Activated naive CD4-positive, alpha-beta T cell treated with anti-CD3 and anti-CD28 coated beads for 36 hours (primary cell): ENCODE measurements at places on chromosomes 5 and 9.

DNA sequence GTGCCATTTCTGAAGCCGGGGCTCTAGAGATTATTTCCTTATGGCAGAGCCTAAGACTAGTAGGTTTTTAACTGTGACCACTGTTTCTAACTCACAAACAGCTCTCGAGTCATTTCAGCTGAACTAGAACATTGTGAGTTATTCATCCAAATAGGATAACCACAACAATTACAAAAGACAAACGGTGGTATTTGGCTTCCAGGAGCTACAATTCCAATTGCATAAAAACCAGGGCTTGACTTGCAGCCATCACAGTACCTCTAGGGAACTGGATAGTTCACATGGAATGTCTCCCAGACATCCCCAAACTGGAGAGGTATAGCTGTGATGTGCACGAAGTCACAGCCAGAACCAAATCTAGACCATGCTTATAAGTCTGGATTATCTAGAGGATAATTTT lies 224.8 kb downstream of the FAM114A2 start:
- H3K36me3 ChIP-seq: no peaks in the 10 kb centered on the region
- H3K27ac ChIP-seq: no peak overlapping the region
- H3K4me1 ChIP-seq: no peaks in the 10 kb centered on the region

DNA sequence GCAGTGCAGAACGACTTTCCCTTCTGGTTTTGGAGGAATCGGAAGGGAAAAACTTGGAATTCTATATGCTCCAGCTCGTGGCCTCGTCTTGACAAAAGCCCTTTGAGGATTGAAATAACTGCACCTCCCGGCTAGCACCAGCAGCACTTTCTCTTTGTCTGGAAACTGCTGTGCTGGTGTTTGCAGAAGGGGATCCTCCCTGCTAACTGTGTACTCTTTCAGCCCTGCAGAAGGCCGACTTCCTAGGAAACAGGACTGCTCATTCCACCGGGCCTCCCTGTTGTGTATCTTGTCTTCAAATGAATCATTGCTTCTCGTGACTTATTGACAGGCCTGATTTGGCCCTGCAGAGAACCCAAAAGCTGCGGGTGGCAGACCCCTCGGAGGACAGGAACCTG lies 23.6 kb downstream of the STC2 start:
- H3K27me3 ChIP-seq: peaks cover 14% of the 10 kb centered on the region
- DNase-seq: no peak
- H3K27ac ChIP-seq: no peak overlapping the region
- no peak overlapping the region for H3K4me3 ChIP-seq
- H3K36me3 ChIP-seq: no peaks in the 10 kb centered on the region

GRCh38 chr5:170293273-170293672 lies 4.3 kb downstream of the LCP2 start:
- peak overlapping the region; percentile 95 for H3K4me3 ChIP-seq
- no peaks in the 10 kb centered on the region for H3K27me3 ChIP-seq
- DNase-seq: peak; percentile 66
- peaks cover 82% of the 10 kb centered on the region for H3K36me3 ChIP-seq

DNA sequence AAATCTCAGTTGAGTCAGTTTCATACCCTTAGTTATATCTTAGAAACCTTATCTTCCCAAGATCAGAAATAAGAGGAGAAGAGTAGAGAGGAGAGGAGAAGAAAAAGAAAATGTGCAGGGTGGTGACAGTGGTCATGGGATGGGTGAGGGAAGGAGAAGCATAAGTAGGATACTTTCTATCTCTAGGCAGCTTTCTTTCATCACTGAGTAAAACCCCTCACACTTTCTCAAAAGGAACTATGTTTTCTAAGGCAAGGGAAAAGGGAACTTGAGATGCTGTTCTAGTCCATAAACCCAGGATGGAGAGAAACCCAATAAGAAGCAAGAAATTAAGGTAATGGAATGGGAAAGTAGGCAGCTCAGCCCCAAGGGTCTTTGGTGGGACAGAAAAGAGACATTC lies 225.3 kb downstream of the MCTP1 start:
- no peak overlapping the region for H3K27ac ChIP-seq
- H3K4me3 ChIP-seq: no peak overlapping the region
- DNase-seq: no peak

GRCh38 chr5:31377274-31377946 lies 154.5 kb downstream of the DROSHA start:
- no peak overlapping the region for H3K4me3 ChIP-seq
- peaks cover 10% of the 10 kb centered on the region for H3K27me3 ChIP-seq
- H3K27ac ChIP-seq: no peak overlapping the region
